ENCODE measurements at places on chromosomes 16 and 17.
A peak's percentile ranks its signal among the peaks of the same experiment; 100 is the strongest.

- no peak for DNase-seq
Observed at GRCh38 chr16:85306071-85306792, 194.0 kb upstream of the CIBAR2 start.

GRCh38 chr17:63476459-63476853 lies 405 bp upstream of the ACE start:
- DNase-seq, result no peak

- no peak for DNase-seq
Observed at GRCh38 chr17:40530531-40530994, 29.1 kb upstream of the TNS4 start.

- no peak for DNase-seq
Observed at GRCh38 chr17:21161498-21162393, 35.0 kb downstream of the DHRS7B start.

DNA sequence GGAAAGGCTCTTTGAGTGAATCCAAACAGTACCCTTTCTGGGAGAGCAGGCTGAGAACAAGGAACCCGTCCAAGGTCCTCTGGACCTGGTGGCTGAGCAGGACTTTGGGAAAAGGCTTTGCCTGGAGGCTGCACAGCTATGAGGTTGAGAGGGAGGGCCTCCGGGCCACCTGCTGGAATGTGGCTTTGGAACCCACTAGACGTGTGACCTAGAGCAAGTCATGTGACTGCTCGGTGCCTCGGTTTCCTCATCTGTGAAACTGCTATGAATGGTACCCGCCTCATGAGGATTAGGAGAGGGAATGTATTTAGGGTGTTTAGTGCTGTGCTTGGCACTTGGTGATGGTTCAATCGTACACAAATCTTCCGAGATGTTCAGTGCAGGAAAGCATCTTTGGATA lies 50.4 kb downstream of the HAPSTR1 start:
- no peak for DNase-seq

DNA sequence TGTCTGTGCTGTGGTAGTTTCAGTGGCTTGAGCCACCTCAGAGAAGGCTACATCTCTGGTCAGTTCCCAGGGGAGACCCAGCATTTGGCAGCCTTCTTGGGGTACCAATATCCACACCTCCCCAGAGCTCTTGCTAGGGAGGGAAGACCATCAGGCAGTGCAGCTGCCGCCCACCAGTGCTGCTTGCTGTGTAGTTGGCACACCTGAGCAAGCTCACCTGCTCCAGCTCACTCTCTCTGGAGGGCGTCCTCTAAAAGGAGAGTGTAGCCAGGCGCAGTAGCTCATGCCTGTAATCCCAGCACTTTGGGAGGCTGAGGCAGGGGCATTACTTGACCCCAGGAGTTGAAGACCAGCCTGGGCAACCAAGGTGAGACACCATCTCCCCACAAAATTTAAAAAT lies 29.8 kb downstream of the CDIP1 start:
- no peak for DNase-seq

DNA sequence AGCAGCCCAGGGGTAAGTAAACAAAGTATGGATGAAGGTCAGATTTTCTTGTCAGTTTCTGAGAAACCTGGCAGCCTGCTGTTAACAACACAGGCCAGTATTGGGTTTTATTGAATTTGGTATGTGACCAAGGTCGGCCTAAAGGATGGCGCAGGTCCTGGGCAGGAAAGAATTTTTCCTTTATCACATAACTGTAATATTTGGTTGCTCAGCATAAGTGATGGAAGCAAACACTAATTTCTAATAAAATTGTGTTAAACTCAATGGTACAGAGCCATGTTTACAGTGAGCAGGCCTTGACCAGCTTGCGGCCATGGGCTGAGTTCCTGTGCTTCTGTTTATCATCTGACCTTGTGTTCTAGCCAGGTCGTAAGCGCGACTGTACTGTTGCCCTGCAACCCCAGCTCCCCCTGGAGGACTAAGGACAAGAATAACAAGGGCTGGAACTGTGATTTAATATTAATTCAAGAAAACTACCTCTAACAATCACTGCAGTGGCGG lies 10.5 kb downstream of the POLDIP2 start:
- no peak for DNase-seq

GRCh38 chr17:43871946-43872690 lies 25.1 kb downstream of the CD300LG start:
- DNase-seq, result no peak

- no peak for DNase-seq
Observed at GRCh38 chr17:62572888-62573401, 54.5 kb upstream of the MRC2 start.

DNA sequence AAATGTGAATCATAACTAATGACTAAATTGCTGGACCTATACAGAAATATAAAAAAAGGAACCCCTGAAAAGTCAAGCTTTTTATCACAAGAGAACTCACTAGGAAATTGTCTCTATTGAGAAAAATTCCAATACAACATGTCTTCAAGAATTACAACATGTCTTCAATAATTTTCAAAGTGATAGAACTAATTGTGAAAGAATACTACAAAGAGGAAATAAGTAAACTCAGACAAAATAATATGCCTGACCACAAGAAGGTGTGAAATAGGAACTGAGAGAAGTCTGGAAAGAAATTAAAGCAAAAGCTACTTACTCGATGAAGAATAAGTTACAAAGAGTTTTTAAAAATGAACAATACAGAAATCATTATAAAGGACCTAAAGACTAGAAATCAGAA lies 29.9 kb upstream of the OR1G1 start:
- DNase-seq, result no peak

DNA sequence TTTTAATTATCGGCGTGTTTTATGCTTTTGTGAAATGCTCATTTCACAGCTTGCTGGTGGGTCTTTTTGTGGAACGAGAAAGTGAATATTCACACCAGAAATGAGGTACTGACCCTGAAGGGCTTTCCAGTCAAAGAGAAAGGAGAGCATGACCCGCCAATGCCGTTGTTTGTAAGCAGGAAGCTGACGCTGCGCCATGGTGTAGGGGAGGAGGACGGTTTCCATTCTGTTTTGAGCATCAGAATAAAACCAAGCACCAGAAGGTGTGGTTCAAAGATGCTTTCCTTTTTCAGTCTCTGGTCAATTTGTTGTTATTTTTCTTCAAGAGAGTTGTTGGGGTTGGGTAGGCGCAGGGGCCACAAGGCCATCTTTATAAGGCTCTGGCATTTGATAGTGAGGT lies 669.3 kb downstream of the WWOX start:
- no peak for DNase-seq

DNA sequence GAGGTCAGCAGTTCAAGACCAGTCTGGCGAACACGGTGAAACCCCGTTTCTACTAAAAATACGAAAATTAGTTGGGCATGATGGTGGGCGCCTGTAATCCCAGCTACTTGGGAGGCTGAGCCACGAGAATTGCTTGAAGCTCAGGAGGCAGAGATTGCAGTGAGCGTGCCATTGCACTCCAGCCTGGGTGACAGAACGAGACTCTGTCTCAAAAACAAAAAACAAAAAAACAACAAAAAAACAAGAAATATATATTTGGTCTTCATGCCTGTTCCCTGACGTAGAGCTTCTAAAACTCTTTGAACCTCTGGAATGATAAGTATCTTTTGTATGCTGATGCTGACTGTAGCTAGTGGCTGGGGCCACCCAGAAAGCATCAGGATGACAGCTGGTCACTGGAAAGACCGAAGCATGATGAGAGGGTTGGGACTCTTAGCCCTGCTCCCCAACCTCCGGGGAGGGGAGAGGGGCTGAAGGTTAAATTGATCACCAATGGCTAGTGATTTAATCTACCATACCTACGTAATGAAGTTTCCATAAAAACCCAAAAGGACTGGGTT lies 54.8 kb downstream of the TEX14 start:
- no peak for DNase-seq

DNA sequence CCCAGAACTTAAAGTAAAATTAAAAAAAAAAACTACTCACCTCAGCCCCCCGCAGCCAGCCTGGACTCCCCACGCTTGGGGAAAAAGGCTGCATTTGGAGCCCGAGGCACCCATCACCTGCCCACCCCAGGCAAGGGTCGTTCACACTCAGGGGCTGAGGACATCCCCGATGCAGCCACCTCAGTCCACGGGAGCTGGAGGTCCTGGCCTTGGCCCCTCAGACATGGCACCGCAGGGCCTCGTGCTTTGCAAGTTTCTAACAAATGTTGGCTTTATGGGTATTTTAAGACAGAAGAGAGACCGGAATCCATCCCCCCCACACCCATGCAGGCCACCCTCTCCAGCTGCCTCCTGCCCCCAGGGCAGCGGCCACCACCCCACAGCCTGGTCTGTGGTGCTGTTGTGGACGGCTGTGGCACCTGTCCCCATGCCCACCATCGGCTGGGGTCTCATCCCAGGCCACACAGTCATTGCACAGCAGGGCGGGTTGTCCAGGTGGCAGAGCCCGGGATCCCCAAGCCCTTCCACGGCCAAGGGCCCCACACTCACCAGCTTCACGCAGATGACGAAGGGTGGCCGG lies 116.4 kb upstream of the ZNF750 start:
- no peak for DNase-seq

GRCh38 chr16:31072540-31073141 lies 1.4 kb downstream of the ZNF668 start:
- DNase-seq, result no peak

DNA sequence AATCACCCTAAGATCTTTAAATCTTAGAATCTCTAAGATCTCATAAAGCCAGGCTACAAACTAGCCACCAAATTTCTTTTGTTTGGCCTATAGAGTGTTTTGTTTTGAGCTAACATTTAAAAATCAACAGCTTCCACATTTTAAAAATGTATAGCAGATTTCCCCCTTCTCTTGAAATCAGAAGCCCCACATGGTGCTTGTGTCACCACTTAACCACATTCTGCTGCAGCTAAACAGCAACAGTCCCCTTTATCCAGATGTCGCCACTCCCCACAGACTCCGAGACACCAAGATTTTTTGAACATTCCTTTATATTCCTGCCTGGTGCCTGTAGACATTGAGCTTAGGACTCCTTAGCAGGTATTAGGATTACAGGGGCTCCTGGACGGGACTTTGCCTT lies 16.0 kb downstream of the GUCY2D start:
- DNase-seq, result no peak

DNA sequence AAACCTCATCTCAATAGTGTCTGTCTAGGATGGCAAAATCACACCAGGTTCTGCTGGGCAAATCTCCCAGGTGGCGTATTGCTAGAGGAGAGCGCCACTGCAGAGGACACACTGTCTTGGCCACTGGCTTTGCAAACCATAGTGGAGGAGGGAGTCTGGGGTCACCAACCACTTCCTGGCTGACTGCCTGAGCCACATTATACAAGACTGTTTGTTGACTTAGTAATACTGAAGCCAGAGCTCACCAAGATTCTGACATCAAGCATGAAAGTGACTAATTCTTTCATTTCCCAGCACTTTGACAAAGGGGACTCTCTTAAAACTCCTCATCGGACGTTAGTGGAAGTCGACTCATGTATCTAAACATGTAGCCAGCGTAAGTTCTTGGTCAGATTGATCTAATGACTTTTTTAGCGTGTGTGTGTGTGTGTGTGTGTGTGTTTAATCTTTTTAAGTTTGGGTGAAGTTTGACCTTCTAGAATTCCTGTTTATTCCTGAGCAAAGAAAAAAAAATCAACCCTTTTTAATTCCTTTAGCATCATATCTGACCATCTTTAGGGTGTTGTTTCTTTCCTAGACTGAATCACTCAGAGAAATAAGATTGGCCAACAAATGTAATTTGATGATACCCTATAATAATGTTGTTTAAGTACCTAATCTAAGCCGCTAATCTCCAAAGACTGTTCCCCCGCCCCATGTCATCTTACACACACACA lies 13.7 kb downstream of the PITPNC1 start:
- peak; percentile 5 for DNase-seq

DNA sequence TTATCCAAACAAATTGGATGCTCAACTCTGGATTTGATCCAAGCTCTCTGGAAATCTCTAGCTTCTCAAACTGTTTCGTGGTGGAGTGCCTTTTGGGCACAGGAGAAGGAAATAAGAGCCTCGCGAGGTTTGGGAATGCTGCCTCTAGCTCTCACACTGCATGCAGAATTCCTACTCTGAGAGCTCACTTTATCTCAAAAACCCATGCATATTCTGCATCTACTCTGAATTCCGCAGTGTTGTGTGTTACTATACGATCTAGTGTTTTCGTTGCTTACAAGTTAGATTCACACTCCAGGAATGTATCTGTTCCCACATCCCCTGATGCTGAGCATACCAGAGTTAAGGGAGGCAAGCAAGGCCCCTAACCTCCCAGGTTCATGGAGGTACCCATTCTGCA lies 462.7 kb downstream of the WWOX start:
- DNase-seq, result no peak
